Stimulated activated naive CD8-positive, alpha-beta T cell treated with anti-CD3 and anti-CD28 coated beads, Interleukin-15, Interleukin-2, amounts not matched to agents 100 U/mL and 50 U/mL, for 24 hours (primary cell): ENCODE measurements at places on chromosomes 13 and 19.

DNA sequence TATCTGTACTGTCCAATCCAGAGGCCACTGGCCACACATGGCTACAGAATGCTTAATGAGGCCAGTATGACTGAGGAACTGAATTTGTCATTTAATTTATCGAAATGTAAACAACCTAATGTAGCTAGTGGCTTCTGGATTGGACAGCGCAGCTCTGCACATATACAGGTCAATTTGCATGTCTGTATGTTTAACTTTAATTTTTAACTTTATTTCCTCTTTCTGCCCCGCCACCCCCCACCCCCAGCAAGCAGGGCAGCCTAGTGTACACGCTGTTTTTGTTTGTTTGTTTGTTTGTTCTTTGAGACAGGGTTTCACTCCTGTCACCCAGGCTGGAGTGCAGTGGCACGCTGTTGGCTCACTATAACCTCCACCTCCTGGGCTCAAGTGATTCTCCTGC is 15.5 kb downstream of the ZSWIM9 start:
- no peak for DNase-seq

- no peak for DNase-seq
These were observed 9.6 kb upstream of the SUCLA2 start for GRCh38 chr13:48010698-48011097.

GRCh38 chr13:43446126-43446525 is 340.6 kb downstream of the ENOX1 start:
- DNase-seq, result no peak

GRCh38 chr13:24784319-24784718 is 20.4 kb downstream of the RNF17 start:
- no peak for DNase-seq

DNA sequence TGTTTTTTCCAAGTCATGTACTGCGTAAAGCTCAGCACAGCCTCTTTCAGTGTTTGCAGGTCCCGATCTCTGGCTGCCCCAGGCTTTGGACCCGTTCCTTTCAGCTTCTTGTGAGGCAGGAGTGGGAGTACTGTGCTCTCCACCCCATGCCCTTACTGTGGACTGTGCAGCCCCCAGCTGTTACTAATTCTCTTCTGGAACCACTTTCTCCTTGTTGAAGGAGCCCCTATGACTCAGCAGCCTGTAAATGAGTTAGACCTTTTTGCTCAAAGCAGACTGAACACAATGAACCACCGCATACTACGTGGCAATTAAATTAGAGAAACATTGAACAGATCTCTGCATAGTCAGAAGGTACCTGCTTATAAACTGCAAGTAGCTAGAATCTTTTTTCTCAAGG is 39.0 kb downstream of the SERTM1 start:
- DNase-seq, result no peak
